ENCODE measurements at places on chromosomes 5 and 9.

DNA sequence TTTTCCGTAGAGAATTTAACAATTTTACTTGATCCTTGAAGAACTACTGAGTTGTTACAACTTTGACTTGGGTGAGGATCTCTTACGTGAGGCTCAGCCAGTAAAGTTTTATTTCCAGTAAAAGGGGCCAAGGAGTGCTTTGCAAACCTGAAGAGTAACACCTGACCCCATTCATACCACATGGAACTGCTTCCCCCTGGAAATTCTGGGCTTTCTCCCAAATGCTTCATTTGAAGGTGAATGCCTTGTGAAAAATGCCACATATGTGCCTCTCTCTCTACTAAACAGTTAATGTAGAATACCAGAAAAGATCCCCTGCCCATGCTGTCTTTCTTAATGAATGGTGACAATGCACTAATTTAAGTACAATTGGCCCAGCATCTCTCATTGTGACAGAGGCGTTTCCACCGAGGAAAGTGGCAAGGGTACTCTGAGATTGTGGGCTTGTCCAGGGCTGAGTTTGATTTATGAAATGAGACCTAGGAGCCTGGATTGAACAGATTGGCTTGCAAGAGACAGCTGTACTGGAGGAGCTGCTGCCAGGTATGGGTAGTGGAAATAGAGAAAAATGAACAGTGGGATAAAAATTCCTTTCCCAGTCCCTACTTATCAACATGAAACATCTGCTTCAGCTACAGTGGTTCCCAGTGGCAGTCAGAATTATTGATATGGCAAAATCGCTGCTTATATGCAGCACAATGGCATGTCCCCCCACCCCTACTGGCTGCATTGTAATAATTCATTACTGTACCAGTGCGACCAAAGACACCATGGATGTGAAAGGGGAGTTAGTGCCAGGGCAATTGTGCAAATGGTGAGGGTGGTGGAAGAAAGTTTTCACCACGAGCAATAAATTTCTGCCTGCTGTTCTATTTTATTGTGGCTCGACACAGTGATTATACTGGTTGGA is 843.7 kb upstream of the WWC1 start:
- no peak for DNase-seq

DNA sequence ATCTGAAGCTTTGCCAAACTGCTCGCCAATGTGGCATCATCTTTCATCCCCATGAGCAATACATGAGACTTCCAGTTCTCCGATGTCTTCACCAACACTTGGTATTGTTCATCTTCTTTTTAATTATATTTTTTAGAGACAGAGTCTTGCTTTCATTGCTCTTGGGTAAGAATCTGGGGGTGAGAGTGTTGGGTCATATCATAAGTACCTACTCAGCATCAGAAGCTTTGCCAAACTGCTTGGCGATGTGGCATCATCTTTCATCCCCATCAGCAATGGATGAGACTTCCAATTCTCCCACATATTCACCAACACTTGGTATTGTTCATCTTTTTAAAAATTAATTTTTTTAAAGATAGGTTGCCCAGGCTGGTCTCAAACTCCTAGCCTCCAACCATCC is 30.9 kb upstream of the ZDHHC11B start:
- no peak for DNase-seq

DNA sequence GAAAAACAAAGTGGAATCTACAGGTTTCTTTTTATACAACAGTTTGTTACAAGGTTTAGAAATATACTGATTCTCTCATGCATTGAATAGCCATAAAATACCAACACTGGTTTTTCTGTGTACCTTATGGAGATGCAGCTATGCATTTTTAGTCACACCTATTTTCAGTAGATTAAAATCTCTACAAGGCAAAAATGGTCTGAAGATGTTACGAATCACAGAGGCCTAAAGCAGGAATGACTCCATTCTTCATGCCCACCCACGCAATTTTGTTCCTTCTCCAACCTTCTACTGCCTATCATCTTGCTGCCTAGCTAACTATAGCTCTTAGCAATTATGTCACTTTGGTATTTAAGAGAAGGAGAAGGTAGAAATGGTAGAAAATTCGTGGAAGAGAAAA is 9.9 kb downstream of the PLK2 start:
- no peak for DNase-seq

GRCh38 chr9:130064621-130065020 is 10.9 kb downstream of the GPR107 start:
- DNase-seq, result no peak
